Thoracic aorta (tissue), 2 donors: ENCODE measurements at places on chromosomes 6 and 20. TPM values are rescaled to one million over a fixed set of nuclear protein-coding genes. Genes with fewer than 3 reads are reported as not detected.

DNA sequence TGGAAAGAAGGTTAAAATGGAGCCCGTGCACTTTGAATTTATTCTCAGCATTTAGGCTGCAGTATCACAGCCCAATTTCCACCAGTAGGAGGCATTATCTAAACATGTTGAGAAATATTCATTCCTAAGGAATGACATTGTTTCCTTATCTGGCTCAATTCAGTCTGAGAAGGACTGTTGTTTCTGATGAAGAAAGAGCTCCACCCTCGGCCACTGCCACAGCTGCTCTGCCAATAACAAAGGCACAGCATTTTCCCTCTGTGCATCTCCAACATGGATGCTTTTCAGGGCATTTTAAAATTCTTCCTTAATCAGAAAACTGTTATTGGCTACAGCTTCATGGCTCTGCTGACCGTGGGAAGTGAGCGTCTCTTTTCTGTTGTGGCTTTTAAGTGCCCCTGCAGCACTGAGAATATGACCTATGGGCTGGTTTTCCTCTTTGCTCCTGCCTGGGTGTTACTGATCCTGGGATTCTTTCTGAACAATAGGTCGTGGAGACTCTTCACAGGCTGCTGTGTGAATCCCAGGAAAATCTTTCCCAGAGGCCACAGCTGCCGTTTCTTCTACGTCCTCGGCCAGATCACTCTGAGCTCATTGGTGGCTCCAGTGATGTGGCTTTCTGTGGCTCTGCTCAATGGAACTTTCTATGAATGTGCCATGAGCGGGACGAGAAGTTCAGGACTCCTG, at the start of gene CALHM5:
Gene CALHM5 (plus strand): TSS at position 216 of the 687 bp plus-strand sequence. CDS start 58 bp downstream, at position 274.
- H3K4me3 ChIP-seq, result peak within 1 kb of the TSS; percentile 73
- peaks cover 24% of the 10 kb centered on the region for H3K4me1 ChIP-seq
- no peaks in the 10 kb centered on the region for H3K27me3 ChIP-seq
- H3K27ac ChIP-seq, result peak within 1 kb of the TSS; percentile 90
- DNase-seq, result no peak

GRCh38 chr6:26025894-26026832, 61.1 kb upstream of the HFE start:
- peak; percentile 87 for DNase-seq
- peak overlapping the region; percentile 91 for H3K4me3 ChIP-seq
- H3K27ac ChIP-seq, result peak overlapping the region; percentile 78

Gene RIPOR3
- 8.4 TPM for total RNA-seq

DNA sequence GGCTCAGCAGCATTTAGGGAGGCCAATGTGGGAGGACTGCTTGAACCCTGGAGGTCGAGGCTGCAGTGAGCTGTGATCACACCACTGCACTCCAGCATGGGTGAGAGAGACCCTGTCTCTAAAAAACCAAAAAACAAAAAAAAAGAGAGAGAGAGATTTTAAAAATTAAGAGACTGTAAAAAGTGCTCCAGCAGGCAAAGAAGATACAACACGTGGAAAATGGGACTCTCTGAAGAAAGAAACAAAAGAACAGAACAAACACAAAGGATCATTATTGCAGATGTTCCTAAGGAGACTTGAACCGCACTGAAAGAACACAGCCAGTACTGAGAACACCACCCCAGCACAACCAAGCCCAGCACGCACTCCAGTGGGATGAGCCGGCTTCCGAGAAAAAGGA, 74.2 kb downstream of the TAF4 start:
- peaks cover 52% of the 10 kb centered on the region for H3K36me3 ChIP-seq
- H3K4me3 ChIP-seq, result no peak overlapping the region
- no peak overlapping the region for H3K27ac ChIP-seq
- DNase-seq, result no peak
- no peaks in the 10 kb centered on the region for H3K27me3 ChIP-seq

- H3K27me3 ChIP-seq, result no peaks in the 10 kb centered on the region
- no peak for DNase-seq
- no peaks in the 10 kb centered on the region for H3K36me3 ChIP-seq
- H3K4me1 ChIP-seq, result no peaks in the 10 kb centered on the region
- H3K4me3 ChIP-seq, result no peak overlapping the region
Observed at GRCh38 chr20:46590443-46590842, 40.0 kb upstream of the OCSTAMP start.

GRCh38 chr6:75204959-75205775, 686 bp downstream of the COL12A1 start:
- peaks cover 29% of the 10 kb centered on the region for H3K4me1 ChIP-seq
- H3K4me3 ChIP-seq, result peak overlapping the region; percentile 85
- peak overlapping the region; percentile 74 for H3K27ac ChIP-seq
- H3K27me3 ChIP-seq, result no peaks in the 10 kb centered on the region

- no peaks in the 10 kb centered on the region for H3K36me3 ChIP-seq
- no peak for DNase-seq
- no peak overlapping the region for H3K4me3 ChIP-seq
- H3K4me1 ChIP-seq, result no peaks in the 10 kb centered on the region
Observed at GRCh38 chr6:150202934-150203333, 60.1 kb downstream of the PPP1R14C start.

Gene FAM229B
- 11.3 TPM for total RNA-seq

GRCh38 chr6:168099201-168100010, 20.4 kb upstream of the FRMD1 start:
- H3K4me3 ChIP-seq, result no peak overlapping the region
- H3K4me1 ChIP-seq, result no peaks in the 10 kb centered on the region
- no peak overlapping the region for H3K27ac ChIP-seq
- no peaks in the 10 kb centered on the region for H3K36me3 ChIP-seq

Gene EZR
- total RNA-seq, result 26.8 TPM

- H3K4me1 ChIP-seq, result no peaks in the 10 kb centered on the region
- H3K27ac ChIP-seq, result no peak overlapping the region
- H3K4me3 ChIP-seq, result no peak overlapping the region
- no peaks in the 10 kb centered on the region for H3K27me3 ChIP-seq
- H3K36me3 ChIP-seq, result no peaks in the 10 kb centered on the region
- DNase-seq, result no peak
Observed at GRCh38 chr20:37161830-37162549, 17.1 kb upstream of the RPN2 start.

GRCh38 chr20:56933331-56933698, 304.2 kb downstream of the TFAP2C start:
- no peak for DNase-seq
- no peaks in the 10 kb centered on the region for H3K36me3 ChIP-seq
- H3K4me3 ChIP-seq, result no peak overlapping the region
- no peaks in the 10 kb centered on the region for H3K4me1 ChIP-seq

DNA sequence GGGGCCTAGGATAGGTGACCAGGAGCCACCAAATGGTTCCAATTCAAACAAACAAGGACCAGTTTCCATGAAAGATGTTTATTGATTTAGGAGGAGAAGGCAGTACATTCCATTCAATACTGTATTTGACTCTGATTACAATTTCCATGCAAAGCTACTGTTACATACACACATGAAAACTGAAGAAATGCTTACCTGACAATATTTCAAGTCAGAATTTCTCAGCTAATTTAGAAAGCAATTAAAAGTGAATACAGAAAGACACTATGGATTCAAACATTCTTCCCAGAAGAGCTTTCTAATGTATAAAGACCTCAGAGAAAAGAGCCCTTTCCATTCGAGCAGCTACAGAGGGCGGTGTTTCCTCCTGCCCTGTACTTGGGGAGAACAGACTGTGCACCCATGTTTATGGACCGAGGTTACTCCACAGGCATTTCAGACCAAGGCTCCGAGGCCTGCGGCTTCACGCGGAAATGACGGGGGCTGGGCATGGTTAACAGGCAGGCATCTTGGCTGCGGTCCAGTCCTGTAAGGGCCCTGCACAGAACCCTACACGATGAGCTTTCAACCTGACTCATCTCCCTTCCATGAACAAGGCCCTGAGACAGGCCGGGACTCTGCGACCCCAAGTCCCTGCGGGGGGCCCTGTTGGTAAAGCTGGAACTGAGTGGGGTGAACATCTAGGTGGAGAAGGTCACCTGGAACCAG, 25.7 kb upstream of the TCFL5 start:
- H3K27me3 ChIP-seq, result no peaks in the 10 kb centered on the region
- no peak overlapping the region for H3K27ac ChIP-seq
- no peak overlapping the region for H3K4me3 ChIP-seq
- DNase-seq, result no peak
- no peaks in the 10 kb centered on the region for H3K4me1 ChIP-seq

Gene GDAP1L1
- not detected for total RNA-seq

GRCh38 chr6:45044086-45044485, 284.0 kb upstream of the RUNX2 start:
- H3K27me3 ChIP-seq, result no peaks in the 10 kb centered on the region
- DNase-seq, result no peak
- H3K4me3 ChIP-seq, result no peak overlapping the region
- no peaks in the 10 kb centered on the region for H3K4me1 ChIP-seq

Gene FKBP1C
- total RNA-seq, result not detected

- H3K36me3 ChIP-seq, result no peaks in the 10 kb centered on the region
- no peaks in the 10 kb centered on the region for H3K4me1 ChIP-seq
- no peak overlapping the region for H3K27ac ChIP-seq
- DNase-seq, result no peak
- no peaks in the 10 kb centered on the region for H3K27me3 ChIP-seq
Observed at GRCh38 chr6:85428486-85428885, 21.4 kb upstream of the NT5E start.

Gene CST4
- not detected for total RNA-seq

DNA sequence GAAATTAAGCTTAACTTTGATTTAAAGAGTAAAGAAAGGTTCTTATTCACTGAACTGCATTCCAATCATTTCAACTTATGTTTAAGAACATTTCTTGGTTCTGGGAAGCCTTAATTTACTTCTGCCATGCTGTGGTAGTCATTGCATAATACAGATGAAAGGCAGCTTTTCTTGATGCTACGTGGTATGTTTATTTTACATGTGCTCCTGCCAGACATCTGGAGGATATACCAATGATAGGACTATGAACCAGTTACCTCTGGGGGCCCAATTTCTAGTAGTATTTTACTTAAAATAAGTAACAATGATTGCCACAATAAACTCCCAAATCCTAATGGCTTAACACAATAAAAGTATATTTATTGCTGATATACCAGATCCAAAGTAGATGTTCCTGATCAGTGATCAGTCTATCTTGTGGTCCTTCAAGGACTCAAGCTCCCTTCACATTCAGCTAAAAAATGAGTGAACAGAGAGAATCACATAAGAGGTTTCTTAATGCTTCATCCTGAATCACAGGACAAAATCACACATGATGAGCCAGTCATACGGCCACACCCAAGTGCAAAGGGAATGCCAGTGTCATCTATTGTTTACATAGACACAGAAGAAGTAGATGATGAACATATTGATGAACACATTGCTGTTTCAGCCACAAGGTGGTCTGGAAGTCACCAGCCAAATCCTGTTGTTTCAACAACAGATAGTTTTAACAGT, 56.5 kb upstream of the CCN2 start:
- H3K4me1 ChIP-seq, result peaks cover 43% of the 10 kb centered on the region
- no peak overlapping the region for H3K27ac ChIP-seq
- no peak overlapping the region for H3K4me3 ChIP-seq

- H3K27ac ChIP-seq, result no peak overlapping the region
- H3K4me3 ChIP-seq, result no peak overlapping the region
- no peaks in the 10 kb centered on the region for H3K36me3 ChIP-seq
- DNase-seq, result no peak
- H3K4me1 ChIP-seq, result no peaks in the 10 kb centered on the region
Observed at GRCh38 chr20:61524951-61525666, 273.0 kb downstream of the CDH4 start.

DNA sequence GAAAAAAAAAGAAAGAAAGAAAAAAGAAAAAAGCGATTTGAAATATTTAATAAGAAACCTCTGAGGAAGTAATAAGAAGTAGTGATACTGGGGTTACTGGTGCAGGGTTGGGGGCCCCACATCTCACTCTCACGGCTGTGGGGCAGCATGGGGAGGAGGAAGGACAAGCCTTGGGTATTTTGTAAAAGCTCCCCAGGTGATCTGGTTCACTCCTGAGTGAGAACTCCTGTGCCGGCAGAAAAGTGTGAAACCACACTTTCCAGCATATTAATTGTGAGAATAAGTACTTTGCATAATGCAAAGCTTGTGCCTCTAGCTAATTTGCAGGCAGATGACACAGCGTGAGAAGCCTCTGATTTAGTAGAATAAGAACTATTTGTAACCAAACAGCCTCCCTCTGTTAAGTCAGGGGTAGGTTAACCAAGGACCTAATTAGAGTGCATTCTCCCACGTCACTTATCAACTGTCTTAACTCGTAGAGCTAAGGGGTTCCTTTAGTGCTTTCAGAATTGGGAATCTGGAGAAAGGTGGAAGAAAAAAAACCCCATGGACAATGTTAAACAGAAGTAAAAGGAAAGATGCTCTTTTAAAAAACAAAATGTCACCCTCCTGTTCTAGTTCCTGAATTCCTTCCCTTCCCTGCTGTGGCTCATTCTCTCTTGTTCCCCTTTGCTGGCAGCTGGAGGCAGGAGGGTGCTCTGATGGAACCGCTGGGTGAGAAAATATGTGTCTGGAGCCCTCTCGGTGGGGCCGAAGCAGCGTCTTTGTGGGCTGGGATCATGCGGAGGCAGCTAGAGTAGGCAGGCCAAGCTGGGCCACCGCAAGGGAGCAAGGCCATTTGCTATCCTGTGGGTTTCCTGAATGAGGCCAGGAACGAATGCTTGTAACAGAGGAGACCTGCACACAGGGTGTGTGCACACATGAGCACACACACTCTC, 108.7 kb downstream of the FYN start:
- H3K36me3 ChIP-seq, result no peaks in the 10 kb centered on the region
- H3K27me3 ChIP-seq, result no peaks in the 10 kb centered on the region
- no peak for DNase-seq
- H3K27ac ChIP-seq, result no peak overlapping the region

DNA sequence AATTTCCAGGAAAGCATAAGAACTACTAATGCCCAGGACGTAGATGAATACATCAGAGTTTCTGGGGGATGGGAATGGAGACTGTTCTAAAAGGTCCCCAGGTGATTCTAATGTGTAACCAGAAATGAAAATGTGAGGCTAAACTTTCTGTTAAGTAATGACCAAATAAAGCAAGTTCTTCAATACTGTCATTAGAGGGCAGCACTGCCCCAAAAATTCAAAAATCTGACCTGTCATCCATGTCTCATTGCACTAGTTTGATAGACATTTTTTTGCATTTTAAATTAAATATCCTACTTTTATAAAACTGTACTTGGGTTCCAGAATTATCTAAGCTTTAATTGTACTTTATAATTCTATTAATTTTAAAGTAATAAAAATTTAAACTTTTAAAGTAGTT, 94.9 kb downstream of the RFX6 start:
- H3K4me1 ChIP-seq, result no peaks in the 10 kb centered on the region
- H3K27ac ChIP-seq, result no peak overlapping the region
- no peak overlapping the region for H3K4me3 ChIP-seq
- DNase-seq, result no peak
- H3K27me3 ChIP-seq, result no peaks in the 10 kb centered on the region

GRCh38 chr6:12545619-12546409, 170.8 kb upstream of the PHACTR1 start:
- DNase-seq, result no peak
- H3K4me1 ChIP-seq, result peaks cover 14% of the 10 kb centered on the region
- peak overlapping the region; percentile 18 for H3K27ac ChIP-seq
- no peaks in the 10 kb centered on the region for H3K27me3 ChIP-seq
- H3K4me3 ChIP-seq, result no peak overlapping the region

Gene ALDH5A1
- 4.6 TPM for total RNA-seq
